Hematopoietic multipotent progenitor cell treated with erythropoietin and hydrocortisone succinate and interleukin-3 and kit ligand, for 15 days (in vitro differentiated cells): ENCODE measurements at places on chromosomes 1 and 21.

DNA sequence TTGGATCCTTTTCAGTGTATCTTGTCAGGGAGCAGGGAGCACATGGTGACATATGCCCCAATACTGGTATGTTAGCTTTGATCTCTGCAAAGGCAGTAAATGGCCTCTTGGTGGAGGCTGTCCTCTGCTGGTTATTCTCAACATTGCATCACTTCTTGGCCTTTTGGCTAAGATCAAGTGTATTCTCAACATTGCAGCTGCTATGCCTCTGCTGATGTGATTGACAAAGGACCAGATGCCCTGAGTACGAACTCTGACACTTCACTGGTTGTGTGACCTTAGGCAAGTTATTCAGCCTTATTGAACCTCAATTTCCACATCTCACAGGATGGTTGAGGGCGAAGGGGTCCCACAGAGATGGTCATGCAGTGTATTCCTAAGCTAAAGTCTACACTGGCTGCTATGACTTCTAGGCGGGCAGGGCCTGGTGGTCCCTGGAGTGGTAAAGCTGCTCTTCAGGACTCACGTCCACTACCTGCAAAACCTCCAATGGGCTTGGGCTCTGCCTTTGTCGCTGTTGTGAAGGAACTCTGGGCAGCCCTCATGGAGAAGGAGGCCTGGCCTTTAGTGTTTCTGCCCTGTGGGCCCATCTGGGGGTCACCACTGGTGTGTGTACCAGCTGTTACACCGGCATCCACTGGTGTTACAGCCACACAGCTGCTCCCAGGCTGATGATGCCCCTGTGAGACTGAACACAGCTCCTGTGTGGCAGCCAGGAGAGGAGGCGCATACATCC lies 64.8 kb downstream of the DNTTIP2 start:
- peak; percentile 60 for DNase-seq

DNA sequence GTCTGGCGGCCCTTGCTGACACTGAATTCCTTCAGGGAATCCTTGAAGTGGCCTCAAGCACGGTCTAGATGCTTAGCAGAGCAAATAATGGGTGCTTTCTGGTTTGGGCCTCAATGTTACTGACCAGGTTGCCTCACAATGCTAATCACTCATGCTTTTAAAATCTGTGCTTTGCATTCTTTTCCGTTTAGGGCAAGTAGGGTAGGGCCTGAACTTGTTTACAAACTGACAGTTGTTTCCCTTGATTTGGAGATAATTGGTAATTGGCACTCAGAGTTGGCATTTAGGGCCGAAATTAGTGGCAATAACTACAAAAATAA lies 1.4 kb downstream of the VPS13D start:
- DNase-seq: no peak

GRCh38 chr1:37090671-37091070 lies 56.4 kb upstream of the GRIK3 start:
- DNase-seq: no peak

GRCh38 chr1:229295745-229296144 lies 24.8 kb downstream of the RAB4A start:
- DNase-seq: no peak

DNA sequence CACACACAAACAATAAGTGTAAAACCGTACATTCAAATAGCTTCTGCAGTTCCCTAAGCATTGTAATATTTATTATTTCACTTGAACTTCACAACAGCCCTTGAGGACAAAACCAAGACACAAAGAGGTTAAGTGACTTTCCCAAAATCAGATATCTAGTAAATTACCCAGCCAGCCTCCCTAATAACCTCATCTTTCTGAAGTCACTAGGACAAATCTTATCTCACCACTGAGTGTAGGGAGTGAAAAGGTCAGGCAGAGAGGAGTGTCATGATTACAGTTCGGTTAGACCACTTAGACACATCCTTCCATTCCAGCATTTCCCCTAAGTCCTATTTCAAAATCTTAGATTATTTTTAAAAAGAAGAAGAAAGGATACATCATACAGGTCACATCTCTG lies 377.3 kb upstream of the NFIA start:
- DNase-seq: no peak

DNA sequence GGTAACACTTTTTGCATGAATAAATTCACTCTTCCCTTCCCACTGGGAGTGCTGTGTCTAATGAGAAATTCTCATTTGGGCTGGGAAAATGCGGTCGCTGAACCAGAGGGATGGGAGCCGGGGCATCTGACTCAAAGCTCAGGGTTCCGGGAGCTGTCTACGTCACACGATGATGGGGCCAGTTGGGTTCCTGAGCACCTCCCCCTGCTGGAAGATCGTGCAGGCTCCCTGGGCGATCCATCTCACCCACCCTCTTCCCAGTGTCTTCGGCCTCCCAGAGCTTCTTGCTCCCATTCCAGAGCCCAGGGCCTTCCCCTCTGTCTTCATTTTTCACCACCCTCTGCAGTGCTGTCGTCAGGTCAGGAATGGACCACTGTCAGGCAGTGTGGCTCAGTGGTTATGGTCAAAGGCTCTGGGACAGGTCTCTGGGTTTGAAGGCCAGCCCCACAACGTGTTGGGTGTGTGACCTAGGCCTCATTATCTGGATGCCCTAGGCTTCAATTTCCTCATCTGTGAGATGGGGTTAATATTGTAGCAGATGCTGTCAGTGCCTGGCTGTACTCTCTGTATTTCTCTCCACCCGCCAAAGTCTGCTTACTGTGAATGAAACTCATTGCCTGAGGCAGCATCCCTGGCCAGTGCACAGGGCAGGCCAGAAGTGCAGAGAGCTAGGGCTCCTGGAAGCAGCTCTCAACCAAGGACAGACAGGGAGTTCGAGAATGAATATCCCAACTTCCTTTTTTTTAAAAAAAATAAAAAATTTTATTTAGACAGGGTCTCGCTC lies 31.8 kb downstream of the IGSF21 start:
- DNase-seq: no peak

GRCh38 chr21:39065917-39066316 lies 117.3 kb downstream of the PSMG1 start:
- no peak for DNase-seq

- no peak for DNase-seq
These were observed 17.9 kb upstream of the CASZ1 start for GRCh38 chr1:10814312-10814711.

- DNase-seq: no peak
These were observed 138.7 kb downstream of the MIS18A start for GRCh38 chr21:32140151-32140550.

DNA sequence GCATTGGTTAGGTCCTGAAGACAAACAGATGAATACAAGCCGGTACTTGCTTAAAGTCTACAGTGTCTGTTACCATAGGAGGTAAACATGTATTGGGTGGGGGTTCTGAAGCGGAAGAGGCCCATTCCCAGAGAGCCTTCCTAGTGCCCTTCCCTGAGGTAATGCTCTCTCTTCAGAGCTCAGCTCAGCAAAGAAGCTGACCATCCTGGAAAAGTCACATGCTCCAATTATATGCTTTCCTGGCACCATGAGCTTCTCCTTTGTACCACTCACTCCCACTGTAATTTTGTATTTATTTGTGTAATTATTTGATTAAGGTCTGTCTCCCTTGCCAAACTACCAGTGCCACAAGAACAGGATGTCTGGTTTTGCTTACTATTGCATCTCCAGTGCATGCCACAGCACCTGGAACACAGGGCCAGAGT lies 42.0 kb downstream of the RAB3B start:
- DNase-seq: no peak

DNA sequence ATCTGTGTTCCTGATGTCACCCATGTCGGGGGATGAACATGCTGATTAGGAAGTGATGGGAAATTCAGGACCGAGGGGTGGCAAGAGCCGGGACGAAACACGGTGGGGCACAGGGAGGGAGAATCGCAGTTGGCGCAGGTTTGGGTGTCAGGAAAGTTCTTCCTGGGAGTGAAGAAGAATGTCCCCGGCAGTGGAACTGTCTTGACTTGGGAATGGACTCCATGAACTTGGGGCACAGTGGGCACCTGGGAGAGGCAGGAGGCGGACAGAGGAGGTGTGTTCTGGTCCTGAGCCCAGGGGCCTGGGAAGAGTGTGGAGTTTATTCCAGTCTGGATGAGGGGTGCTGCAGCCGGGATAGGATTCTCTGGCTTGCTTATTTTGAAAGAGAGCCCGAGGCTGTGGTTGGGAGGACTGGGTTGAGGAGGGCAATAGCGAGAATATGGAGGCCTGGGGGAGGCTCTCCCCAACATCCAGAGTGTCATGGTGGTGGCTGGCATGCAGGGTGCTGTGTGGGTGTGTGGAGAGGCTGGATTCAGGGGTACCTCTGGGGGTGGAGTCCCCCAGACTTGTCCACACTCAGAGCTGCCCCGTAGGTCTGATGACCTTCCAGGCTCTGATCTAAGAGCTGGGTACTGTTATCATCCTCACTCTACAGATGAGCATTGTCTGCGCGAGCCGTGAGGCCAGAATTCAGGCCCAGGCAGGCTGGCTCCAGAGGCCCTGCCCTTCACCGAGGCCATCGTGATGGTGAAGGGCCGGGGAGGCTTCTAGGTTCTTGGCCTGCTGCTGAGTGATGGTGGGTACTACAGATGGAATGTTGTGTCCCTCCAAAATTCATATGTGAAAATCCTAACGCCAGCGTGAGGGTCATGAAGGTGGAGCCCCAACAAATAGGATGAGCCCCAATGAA lies 274.5 kb upstream of the C1orf174 start:
- DNase-seq: no peak

DNA sequence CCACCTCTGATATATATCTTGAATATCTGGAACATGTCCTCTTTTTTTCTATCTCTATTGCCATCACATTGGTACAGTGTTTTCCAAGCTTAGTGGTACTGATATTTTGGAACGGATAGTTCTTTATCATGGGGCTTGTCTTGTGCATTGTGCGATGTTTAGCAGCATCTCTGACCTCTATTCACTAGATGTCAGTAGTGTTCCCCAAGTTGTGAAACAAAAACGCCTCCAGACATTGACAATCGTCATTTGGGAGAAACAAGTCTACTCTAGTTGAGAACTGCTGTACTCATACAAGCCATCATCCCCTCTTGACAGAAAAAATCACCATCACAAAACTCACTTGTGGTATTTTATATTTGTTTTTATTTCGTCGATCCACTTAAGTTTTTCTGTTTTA lies 79.7 kb upstream of the CHODL start:
- no peak for DNase-seq

DNA sequence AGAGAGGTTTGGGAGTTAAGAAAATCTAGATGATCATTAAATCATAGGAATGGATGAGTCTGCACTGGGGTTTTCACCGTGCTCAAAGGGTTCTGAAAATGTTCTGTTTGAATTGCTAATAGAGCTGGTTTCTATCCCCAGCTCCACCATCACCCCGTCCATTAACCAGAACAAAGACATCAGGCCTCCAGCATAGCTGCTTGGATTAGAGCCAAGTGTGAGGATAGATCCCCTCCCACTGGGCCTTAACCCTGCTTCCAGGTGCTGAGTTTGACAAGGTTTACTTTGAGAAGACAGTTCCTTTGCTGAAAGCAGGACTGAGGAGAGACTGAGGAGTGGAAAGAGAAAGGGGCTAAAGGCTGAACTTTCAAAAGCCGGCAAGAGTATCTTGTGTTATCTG lies 48.3 kb downstream of the MPZL1 start:
- no peak for DNase-seq

GRCh38 chr21:38166173-38166535 lies 90.6 kb upstream of the KCNJ15 start:
- no peak for DNase-seq

- no peak for DNase-seq
These were observed 270.2 kb upstream of the TMPRSS15 start for GRCh38 chr21:18673789-18674188.

DNA sequence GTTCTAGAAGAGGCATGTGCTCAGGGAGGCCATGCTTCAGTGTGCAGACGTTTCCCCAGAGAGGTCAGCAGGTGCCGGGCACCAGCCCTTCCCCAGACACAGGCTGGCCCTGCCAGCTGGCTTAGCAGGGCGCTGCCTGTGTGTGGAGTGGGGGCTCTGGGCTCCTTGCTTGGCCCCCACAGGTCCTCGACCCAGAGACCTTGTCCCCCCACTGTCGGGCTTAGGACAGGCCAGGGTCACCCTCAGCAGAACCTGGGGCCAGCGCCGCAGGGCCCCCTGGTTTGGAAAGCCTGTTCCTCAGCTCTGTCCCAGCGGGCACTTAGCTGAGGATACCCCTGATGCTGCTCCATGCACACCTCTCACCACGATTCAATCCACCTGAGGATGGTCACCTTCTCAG lies 172.3 kb upstream of the ARHGEF16 start:
- DNase-seq: no peak

DNA sequence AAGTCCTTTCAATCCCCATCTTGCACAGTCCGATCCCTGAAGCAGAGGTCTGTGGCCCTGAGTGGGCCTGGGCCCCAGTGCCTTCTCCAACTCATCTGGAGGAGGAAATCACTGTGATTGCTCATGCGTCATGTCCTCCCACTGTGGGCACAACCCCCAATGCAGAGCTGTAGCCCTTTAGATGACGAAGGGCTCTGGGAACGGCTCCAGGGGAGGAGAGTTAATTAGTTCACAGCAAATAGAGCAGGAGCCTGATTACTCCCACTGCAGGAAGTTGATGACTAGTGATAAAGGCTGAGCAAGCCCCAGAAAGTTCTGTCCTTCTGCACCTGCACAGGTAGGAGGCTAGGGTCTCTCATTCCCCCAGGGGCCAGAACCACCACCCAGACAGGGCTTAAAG lies 111.5 kb downstream of the CCDC185 start:
- DNase-seq: no peak

DNA sequence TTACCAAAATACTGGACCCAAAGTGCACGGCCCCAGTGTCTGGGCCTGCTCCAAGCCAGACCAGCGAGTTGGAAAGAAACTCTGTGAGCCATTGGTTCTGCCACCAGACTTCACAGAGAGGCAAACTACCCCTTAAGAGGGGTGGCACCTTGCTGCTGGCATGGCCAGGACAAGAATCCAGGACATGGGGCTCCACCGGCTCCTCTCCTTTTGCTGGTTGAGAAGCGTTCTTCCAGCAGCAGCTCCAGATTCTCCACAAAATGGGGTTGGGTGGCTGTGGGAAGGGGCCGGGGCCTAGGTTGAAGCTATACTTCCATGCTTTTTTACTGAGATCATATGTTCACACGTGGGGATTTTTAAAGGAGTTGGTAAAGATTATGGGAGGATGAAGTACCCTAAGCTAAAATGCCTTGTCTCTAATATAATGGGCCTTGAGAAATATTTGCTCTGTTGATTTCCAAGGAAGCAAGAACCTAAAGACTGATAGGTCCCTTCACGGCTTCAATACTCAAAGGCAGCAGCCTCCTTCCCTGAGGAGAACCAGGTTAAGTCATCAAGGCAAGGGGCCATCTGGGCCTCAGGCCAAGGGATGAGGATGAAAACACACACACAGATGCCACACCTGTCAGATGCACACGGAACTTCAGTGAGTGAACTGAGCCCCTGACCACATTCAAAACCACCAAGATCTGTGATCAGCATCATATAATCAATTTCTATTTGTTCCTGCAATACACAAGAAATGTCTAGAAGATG lies 3.1 kb downstream of the C1orf198 start:
- DNase-seq: no peak

- no peak for DNase-seq
These were observed 29.8 kb upstream of the ETV3 start for GRCh38 chr1:157168015-157168414.
